Mesendoderm (in vitro differentiated cells): ENCODE measurements at places on chromosomes 13 and 19.

DNA sequence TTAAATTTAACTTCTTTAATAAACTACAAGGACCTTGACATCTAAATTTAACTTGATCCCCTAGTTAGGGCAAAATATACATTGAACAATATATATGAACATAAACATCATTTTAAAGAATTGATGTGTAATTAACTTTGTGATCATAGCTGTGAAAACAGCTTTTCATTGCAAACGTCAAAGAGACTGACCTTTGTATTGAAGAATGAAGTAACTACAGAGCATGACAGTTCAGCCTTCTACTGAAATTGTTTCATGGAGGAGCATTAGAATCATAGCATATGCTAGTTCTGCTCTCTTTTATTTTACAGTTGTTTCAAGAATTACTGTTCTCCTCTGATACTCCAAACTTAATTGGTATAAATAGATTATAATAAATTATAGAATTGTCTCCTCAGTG lies 123.4 kb upstream of the PRR20A start:
- no peak for DNase-seq

GRCh38 chr13:33610438-33611120 lies 207.4 kb upstream of the RFC3 start:
- DNase-seq, result peak; percentile 83

DNA sequence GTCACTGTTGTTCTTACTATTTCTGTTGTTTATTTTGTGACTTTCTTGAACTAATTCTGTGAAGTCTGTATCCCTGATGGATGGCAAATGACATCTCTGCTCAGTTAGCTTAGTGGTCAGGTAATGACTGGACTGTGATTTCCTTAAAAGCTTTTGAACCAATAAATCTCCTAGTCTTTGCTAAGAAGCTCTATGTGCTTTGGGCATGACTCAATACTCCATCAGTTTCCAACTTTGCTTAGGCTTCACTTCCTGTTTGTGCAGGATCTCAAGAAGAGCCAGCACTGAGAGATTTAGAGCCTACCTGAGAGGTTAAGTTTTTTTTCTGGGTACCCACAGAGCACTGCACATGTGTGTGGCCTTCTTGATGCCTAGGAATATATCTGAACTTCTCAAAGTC lies 329.7 kb upstream of the HTR2A start:
- no peak for DNase-seq

DNA sequence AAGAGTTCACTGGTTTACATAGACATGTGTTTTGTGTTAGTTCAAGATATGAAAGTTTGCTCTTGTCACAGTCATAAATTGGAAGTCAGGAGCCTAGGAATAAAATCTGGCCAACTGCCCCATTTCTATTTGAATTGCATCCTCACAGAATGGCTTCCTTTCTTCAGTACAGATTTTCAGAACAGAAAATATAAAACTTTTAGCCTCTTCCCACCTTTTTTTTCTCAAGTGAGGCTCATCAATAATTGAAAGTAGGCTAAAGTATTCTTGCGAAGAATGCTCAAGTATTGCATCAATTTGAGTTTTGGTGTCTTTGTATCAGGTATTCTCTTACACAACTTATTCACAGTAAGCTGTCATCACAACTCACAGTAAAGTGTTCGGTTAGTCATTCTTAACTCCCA lies 802.7 kb downstream of the PCDH9 start:
- DNase-seq, result no peak

GRCh38 chr19:18173054-18173571 lies 500 bp upstream of the IFI30 start:
- DNase-seq, result no peak

GRCh38 chr13:110853235-110853721 lies 61.6 kb downstream of the ANKRD10 start:
- DNase-seq, result no peak

DNA sequence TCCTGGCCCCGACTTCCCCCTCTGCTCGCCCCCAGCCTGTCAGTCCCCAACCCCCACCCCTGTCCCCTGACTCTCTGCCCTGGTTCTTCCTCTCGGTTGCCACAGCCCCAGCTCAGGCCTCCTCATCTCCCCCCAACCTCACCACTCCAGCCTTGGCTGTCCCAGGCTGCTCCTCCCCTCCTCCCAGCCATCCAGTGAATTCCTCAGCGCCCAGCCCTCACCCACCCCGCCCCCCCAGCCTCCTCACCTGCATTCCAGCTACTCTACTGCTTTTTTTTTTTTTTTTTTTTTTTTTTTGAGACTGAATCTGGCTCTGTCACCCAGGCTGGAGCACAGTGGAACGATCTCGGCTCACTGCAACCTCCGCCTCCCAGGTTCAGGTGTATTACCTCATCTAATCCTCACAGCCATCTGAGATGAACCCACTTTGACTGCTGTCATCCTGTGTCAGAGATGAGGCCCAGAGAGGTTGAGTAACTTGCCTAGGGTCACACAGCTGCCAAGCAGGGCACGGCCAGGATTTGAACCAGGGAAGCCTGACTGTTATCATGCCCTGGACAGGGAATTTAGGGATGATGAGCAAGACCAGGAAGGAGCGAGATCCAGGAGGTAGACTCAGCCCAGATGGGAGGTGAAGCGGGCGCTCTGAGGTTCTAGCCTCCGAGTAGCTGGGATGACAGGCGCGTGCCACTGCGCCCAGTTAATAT lies 2.6 kb downstream of the SULT2B1 start:
- DNase-seq, result peak; percentile 97

DNA sequence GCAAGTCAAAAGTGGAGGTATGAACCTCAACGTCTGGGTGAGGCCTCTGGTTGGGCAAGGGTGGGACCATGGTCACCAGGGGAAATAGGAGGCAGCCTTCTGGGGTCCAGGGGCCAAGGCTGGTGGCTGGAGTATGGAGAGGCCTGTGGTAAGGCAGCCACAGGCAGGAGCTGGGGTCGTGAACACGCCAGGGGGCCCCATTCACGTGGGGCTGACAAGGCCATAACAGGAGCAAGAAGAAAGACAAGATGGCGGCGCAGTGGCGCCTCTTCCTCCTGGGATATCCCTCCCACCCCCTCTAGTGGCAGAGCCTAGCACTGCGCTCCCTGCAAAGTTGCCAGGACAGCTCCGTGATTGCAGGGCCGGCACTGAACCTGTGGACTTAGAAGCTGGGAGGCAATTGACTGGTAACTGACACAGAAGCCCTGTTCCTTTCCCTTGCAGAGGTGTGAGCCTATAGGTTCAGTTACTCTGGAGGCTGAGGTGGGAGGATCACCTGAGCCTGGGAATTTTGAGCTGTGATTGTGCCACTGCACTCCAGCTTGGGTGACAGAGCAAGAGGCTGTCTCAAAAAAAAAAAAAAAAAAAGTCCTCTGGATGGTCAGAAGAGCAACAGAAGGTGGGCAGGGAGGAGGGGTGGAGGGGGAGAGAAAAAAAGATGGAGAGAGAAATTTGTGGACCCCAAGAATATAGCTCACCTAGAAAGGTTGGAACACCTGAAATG lies 19.7 kb upstream of the EDDM13 start:
- peak; percentile 93 for DNase-seq

DNA sequence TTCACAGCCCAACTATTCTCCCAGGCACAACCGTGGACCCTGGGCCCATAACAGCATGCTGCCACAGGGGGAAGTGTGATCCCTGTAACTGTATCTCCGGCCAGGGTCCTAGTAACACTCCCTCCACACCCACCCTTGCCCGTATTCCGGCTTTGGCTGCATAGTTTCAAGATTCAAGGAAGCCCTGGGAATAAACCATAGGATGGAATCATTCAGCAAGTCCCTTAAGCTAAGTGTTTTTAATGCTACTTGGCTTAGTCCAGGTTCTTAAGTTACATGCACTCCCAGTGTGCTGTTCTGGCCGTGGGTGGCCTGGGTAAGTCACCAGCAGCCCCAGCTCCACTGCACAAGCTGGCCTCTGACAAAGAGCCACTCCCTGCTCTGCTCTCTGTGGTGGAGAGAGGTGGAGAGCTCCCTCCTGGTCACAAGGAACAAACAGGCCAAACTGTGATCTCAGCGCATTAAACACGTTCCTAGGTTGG lies 532.4 kb upstream of the SGCG start:
- DNase-seq, result peak; percentile 53

GRCh38 chr13:72071713-72072112 lies 204.7 kb upstream of the DACH1 start:
- DNase-seq, result no peak

GRCh38 chr19:29212356-29212647 lies 649 bp downstream of the UQCRFS1 start:
- no peak for DNase-seq

GRCh38 chr13:110600980-110601379 lies 14.4 kb upstream of the NAXD start:
- DNase-seq, result no peak

- no peak for DNase-seq
Observed at GRCh38 chr19:29851769-29852521, 40.2 kb downstream of the CCNE1 start.

DNA sequence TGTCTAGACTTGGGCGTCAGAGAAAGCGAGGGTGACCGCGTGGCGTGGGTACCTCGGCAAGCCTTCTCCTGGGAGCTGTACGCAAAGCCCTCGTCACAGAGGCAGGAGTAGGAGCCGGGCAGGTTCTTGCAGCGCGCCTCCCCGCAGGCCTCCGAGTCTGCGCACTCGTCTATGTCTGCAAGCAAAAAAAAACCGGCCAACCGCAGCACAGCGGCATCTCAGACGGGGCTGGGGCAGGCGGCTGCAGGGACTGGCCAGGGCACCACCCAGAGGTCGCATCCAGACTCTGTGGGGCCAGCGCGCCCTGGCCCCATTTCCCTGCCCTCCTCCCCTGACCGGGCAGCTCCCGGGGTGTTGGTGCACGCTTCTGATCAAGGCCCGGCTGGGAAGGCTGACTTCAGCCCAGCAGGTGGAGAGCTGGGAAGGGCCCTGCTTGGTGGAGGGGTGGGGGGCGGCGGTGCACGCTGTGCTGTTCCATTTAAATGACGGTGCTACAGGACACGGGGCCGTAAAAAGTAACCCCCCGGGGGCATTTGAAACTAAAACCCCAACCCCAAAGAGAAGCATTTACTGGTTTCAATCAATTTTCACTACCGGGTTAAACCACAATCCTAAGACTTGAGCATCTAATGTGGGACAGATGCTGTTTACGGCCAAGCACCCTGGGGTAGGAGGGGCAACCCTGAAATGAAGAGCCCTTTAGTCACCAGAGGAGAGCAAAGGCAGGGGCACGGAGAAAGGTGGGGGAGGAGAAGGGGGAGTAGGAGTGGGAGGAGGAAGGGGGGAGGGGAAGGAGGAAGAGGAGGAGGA lies 28.2 kb downstream of the GAS6 start:
- DNase-seq, result peak; percentile 30

- DNase-seq, result no peak
Observed at GRCh38 chr13:47000165-47000564, 103.3 kb upstream of the HTR2A start.

- DNase-seq, result no peak
Observed at GRCh38 chr13:40999416-40999815, 19.7 kb downstream of the ELF1 start.

- peak; percentile 50 for DNase-seq
Observed at GRCh38 chr19:48006762-48007161, 12.3 kb downstream of the ELSPBP1 start.

- peak; percentile 74 for DNase-seq
Observed at GRCh38 chr19:35882114-35882832, 13.9 kb downstream of the APLP1 start.

- no peak for DNase-seq
Observed at GRCh38 chr13:74870865-74871264, 611.1 kb downstream of the TBC1D4 start.

- no peak for DNase-seq
Observed at GRCh38 chr19:51282335-51282734, 29.1 kb upstream of the IGLON5 start.

DNA sequence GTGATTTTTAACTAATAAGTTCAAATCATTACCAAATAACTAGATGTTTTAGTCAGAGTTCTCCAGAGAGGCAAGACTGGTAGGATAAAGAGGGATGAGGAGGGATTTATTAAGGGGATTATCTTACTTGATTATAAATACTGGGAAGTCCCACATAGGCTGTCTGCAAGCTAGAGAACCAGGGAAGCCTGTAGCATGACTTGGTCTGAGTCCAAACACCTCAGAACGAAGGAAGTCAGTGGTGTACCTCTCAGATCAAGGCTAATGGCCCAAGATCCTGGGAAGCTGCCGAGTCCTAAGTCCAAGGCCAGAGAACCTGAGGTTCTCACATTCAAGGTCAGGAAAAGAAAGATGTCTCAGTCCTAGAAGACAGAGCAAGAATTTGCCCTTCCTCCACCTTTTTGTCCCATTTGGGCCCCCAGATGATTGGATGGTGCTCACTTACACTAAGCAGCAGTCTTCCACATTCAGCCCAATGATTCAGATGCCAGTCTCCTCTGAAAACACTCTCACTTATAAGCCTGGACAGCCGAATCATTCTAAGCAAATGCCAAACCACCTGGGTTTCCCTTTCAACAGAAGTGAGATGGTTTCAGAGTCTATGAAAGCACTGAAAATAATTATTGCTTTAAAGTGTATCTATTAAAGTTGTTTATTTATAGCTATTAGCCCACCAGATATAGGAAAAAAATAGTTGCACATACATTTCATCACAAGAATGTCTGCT lies 1599.2 kb downstream of the OLFM4 start:
- no peak for DNase-seq

GRCh38 chr19:17398902-17399527 lies 5.0 kb upstream of the CCDC194 start:
- peak; percentile 79 for DNase-seq

GRCh38 chr13:84978851-84979250 lies 820.4 kb downstream of the SLITRK6 start:
- DNase-seq, result no peak

GRCh38 chr13:77477299-77477848 lies 58.1 kb upstream of the SCEL start:
- DNase-seq, result no peak

GRCh38 chr19:8127311-8127710 lies 22.1 kb downstream of the FBN3 start:
- DNase-seq, result no peak

DNA sequence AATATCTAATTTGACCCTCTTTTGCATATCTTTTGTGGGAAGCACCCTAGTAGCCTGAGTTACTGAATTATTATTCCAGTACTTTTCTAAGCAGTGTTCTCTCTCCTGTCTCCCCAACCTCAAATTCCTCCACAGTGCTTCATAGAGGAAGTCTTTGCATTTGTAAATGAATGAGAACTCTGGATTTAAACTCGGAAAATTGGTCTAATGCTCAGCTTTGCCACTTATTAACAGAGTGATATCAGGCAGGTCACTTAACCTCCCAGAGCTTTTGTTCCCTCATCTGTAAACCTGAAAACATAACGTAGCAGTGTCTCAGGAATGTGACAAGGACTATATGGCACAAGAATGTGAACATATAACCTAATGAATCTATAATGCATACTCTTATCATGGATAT lies 26.2 kb downstream of the FREM2 start:
- no peak for DNase-seq

DNA sequence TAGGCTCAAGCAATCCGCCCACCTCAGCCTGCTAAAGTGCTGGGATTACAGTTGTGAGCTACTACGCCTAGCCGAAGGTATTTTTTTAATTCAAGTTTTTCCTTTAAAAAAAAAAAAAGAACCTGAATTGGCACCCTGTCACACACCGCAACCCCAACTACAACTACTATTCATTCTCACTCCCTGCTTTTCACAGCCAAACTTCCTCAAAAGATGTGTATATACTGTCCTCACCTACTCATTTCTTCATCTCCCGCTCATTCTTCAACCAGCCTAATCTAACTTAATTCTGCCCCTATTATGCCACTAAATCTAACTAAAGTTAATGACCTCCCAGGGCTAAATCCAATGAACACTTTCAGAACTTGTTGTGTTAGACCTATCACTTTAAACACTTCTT lies 12.7 kb upstream of the WBP4 start:
- no peak for DNase-seq

- DNase-seq, result no peak
Observed at GRCh38 chr19:10115392-10116084, 4.0 kb downstream of the P2RY11 start.

- no peak for DNase-seq
Observed at GRCh38 chr13:99406799-99407201, 94.5 kb upstream of the TM9SF2 start.

GRCh38 chr19:34232566-34233481 lies 21.5 kb upstream of the GARRE1 start:
- no peak for DNase-seq
